ENCODE measurements at places on chromosomes 7 and 10.

DNA sequence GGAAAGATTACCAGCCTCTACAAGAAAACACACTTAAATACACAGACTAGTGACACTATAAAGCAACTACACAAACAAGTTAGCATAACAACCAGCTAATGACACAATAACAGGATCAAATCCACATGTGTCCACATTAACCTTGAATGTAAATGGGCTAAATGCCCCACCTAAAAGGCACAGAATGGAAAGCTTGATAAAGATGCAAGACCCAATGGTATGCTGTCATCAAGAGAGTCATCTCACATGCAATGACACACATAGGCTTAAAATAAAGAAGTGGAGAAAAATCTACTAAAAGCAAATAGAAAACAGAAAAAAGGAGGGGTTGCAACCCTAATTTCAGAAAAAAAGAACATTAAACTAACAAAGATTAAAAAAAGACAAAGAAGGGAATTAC lies 14.0 kb upstream of the GIMAP4 start:
- no peak for DNase-seq

- no peak for DNase-seq
Measured at GRCh38 chr7:119283353-119283752, 989.6 kb upstream of the KCND2 start.

DNA sequence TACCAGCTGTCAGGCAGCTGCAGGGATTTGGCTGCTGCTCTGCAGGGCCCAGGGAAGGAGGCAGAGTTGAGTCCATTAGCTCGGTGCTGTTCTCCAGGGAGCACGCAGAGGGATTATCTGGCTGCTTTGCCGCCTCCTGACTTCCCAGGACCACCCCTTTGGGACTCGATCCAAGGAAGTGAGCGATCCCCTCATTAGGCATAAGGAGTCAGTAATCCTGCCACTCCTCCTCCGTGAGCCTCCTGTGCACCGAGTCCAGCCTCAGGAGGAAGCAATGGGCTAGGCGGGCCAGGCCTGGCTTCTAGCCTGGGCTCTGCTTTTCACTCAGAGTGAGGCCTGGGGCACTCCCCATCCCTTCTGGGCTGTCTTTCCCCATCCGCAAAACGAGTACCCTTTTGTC lies 417.9 kb downstream of the RPS24 start:
- no peak for DNase-seq

DNA sequence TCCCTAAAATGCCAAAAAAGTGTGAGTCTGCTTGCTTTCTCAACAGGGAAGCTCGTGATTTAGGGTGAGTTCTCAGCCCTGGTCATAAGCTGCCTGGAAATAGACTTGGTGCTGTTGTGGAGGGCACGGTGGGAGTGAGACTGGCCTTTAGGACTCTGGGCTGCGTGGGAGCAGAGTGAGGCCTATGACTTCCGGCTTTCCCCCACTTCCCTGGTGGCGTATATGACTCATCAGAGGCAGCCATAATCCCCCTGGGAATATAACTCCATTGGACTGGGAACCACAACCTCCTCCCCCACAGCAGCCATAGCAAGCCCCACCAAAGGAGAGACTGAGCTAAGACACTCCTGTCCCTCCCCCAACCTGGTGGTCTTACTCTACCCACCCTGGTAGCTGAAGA lies 95.0 kb downstream of the PON1 start:
- DNase-seq, result no peak

GRCh38 chr7:138316421-138317043 lies 143.5 kb upstream of the TRIM24 start:
- no peak for DNase-seq

- no peak for DNase-seq
Measured at GRCh38 chr7:14682910-14683465, 219.6 kb downstream of the DGKB start.

- DNase-seq, result peak; percentile 51
Measured at GRCh38 chr10:71278691-71279588, 40.1 kb upstream of the SLC29A3 start.

- DNase-seq, result no peak
Measured at GRCh38 chr10:71525721-71526120, 129.0 kb downstream of the CDH23 start.
